ENCODE measurements at places on chromosomes 16 and 17.

- DNase-seq, result no peak
Measured at GRCh38 chr17:73851091-73851490, 206.8 kb upstream of the SDK2 start.

- no peak for DNase-seq
Measured at GRCh38 chr17:34095106-34095505, 160.0 kb upstream of the CCL2 start.

DNA sequence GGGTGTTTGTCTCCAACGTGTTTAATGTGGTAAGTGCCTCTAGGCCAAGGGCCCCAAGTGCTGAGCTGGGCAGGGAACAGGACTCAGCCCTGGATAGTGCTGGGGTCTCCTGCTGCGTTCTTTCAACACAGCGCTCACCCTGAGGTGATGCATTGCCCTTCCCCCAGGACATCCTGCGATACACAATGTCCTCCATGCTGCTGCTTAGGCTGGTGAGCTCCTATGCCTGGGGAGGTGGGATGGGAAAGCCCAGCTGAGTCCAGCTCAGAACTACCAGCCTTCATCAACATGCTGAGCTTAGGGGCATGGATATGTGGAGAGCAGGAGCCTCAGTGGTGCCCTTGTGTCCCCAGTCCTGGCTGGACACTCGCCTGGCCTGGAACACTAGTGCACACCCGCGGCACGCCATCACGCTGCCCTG is 563 bp downstream of the ZACN start:
- DNase-seq, result no peak

- DNase-seq, result no peak
Measured at GRCh38 chr16:85899444-85899843, 482 bp downstream of the IRF8 start.

DNA sequence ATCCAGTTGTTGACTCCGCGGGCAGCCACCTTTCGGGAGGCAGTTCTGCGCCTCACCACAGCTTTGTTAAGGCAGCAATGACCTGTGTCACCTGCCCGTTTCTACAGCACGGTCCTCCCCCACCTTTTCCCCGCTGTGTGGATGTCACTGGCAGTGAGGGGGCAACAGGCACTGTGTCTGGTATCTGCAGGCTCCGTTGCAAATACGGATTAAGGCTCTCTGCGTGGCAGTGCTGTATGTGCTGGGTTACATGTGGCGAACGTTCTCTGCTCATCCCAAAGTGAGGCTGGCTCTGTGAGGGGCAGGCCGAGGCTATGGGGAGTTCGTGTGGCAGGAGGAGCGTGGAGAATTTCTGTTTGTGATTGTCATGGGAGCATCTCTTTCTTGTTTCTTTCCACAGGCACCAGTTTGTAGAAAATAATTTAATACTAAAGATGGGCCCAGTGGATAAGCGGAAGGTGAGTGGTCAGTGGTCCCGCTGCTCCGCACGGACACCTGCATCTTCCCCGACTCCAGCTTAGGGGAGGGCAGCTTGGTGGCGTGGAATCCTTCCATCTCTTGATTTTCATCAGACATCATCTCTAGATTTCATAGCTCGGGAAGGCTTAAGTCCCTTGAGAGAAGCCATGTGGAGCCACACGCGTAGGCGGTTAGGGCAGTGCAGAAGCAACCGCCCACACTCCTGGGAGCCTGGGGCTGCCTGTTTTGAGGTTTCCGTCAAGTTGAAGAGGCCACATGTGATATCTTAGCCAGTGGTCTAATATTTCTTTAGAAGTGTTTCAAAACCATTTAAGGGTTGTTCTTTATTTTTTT is 57.8 kb downstream of the PDPK1 start:
- DNase-seq, result no peak

DNA sequence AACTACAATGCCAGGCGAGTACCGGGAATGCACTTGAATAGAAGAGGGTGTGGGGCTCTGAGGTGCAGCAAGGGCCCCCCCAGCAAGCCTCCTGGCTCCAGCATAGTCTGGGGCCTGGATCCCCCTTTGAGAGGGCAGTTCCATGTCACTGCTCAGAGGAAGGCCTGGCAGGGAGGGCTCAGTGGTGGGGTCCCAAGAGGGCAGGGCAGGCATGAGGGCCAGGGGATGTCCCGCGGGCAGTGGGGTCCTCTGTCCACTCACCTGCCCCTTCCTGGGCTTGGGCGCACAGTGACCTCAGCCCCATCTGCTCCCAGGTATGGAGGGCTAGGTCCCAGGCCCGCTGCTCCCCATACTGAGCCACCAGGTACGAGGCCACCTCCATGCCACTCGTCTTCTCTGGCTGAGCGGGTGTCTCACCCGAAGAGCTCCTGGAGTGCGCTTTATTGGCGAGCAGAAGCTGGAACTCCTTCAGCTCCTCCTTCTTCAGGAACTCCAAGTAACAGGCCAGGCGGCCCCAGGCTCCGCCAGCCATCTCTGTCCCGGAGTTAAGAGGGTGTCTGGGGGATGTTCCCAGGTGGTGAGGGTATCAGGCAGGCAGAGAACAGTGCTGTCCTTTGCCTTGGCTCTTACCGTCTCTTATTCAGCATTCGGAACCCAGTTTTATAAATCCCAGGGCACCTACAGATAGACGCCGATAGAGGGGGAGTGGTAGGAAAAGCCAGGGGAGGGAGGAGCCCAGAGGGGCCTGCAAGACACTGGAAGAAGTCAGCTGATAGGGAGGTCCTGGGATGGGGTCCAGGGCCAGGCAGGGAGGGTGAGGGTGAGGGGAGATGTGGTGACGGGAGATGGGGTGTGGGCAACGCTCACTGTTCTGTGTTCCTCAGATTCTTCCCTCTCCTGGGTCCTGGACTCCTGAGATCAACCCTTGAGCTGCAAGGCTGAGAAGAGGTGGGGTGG is 605 bp downstream of the NLRP1 start:
- DNase-seq, result no peak

- no peak for DNase-seq
Measured at GRCh38 chr17:73356561-73357170, 44.9 kb upstream of the CDC42EP4 start.

DNA sequence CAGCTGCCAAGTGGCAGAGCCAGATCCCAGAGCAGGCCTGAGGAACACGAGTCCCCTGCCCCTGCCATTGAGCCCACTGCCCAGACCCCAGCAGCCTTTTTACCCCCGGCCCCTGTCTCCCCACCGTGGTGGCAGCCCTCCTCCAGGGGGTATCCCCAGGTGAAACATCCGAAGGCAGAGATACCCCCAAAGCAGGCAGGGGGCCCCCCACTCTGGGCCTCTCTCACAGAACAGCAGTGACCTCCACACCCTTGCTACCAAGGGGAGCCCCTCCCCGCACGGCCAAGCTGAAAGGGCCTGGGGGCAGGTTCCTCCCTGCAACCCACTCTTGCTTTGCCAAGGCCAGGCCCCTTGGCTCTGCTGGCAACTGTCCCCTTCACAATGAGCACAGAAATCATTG is 142.2 kb downstream of the ENGASE start:
- DNase-seq, result no peak

- no peak for DNase-seq
Measured at GRCh38 chr17:81727324-81728031, 15.4 kb downstream of the SLC25A10 start.

DNA sequence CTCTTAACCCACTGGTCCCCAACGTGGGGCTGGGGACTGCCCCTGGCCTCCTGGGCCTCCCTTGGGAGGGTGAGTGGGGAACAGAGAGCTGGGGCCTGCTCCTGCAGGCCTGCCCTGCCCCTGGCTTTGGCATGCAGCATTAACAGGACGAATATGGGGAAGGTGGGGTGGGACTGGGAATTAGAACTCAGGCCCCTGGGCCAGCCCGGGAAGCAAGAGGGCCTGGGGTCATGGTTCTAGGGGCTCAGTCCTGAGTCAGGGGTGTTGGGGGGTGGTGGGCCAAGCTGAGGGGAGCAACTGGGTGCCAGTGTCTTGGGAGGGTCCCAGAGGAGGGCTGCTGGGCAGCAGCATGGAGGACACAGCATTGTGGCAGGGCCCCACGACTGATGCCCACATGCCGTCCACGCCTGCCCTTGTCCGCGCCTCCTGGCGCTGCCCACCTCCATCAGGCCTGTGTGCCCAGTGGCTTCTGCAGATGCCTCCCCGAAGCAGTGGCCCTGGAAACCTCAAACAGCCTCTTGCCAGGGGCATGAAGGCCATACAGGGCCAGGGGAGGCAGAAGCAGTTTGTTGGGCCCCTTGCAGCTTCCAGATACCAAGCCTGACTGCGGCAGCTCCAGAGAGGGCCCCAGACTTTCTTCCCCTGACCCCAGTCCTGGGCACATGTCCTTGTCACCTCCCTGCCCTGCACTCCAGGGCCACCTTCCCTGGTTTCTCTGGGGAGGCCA is 4.8 kb downstream of the MAP2K3 start:
- DNase-seq, result no peak

DNA sequence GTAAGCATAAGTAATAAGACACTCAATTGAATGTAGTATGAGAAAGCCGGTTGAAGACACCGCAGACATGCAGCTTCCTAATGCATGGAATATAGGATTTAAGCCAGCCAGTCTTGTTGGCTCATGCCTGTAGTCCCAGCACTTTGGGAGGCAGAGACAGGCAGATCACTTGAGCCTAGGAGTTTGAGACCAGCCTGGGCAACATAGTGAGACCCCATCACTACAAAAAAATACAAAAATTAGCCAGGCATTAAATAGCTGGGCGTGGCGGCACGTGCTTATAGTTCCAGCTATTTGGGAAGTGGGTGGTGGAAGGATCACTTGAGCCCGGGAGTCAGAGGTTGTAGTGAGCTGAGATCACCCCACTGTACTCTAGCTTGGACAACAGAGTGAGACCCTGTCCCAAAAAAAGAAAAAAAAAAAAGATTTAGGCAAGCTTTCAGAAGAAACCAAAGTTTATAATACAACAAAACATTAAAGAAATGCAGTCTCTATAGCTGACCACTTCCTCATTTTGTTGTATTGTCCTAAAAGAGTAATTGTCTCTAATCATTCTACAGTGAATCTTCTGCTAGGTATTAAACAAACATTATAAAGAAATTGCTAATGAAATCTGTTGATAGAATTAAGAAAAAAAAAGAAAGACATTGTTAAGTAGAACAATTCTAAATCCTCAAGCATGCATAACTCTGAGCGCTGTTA is 68.6 kb upstream of the KIFC3 start:
- DNase-seq, result no peak

DNA sequence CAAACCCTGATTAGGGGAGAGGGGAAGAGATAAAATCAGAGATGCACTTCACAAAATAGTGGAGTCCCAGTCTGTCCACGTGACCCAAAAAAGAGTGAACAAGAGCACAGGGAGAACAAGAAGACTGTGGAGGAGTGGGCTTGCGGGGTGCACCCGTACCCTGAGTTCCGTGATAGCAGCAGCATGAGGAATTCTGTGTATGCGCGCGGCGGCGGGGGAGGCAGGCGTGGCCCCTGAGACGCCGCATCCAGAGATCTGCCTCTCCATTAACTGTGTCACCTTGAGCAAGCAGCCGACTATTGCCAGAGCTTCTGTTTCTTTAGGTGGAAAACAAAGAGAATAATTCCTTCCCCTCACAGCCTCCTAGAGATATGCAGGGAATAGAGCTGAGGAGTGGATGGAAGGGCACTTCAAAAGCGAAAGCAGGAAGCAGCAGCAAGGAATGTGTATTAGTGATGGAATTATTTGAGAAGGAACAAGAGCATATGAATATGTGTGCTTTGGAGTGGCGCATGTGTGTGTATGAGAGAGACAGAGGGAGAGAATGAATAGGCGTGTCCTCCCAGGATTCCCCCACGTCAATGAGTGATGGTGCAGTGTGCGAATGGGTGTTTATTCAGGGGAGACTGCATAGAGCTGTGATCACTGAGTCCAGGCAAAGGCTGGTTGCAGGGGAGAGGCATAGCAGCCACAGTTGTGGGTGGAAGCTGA is 10.4 kb upstream of the SOX9 start:
- DNase-seq, result no peak

DNA sequence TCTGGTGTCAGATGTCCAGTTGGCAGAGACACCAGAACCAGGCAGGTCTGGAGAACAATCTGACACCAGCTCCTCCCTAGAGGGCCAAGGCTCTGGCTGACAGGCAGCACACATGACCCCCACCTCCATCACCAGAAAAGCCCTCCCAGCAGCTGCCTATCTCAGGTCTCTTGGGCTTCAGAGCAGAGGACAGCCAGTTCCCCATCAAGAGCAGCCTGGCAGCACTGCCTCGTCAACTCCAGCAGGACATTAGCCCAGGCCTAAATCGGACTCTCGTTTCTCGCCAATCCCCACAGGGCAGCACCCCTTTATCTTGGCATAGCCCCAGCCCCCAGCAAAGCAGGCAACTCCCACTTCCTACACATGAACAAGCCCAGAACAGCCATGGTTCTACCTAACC is 4.4 kb downstream of the JUP start:
- no peak for DNase-seq

DNA sequence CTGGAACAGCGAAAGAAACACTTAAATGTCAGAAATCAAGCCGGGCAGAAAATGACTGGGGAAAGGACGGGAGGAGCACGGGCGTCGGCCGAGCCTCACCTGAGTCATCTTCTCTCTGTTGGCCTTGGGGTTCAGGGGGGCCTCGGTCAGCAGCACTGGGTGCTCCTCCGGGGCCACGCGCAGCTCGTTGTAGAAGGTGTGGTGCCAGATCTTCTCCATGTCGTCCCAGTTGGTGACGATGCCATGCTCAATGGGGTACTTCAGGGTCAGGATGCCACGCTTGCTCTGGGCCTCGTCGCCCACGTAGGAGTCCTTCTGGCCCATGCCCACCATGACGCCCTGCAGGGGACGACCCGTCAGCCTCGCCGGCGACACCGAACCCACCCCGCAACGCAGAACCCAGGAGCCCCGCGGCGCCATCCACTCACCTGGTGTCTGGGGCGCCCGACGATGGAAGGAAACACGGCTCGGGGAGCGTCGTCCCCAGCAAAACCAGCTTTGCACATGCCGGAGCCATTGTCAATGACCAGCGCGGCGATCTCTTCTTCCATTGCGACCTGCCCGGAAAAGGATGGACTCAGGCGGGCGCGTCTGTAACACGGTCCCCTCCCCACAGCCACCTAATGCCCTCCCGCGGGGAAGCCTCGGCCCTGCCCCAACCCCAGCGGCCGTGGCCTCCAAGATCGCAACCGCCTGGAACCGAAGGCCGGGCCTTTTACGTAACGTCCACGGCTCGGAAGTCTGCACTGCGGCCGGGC is 616 bp downstream of the ACTG1 start:
- DNase-seq, result peak; percentile 58

- peak; percentile 26 for DNase-seq
Measured at GRCh38 chr17:70558821-70559220, 389.5 kb downstream of the KCNJ2 start.

- peak; percentile 85 for DNase-seq
Measured at GRCh38 chr16:96935-97381, 18.9 kb downstream of the MPG start.

All from kidney tubule cell (primary cell).